Forelimb muscle (tissue), 1 donor: ENCODE measurements at places on chromosomes 2 and 18. TPM values are rescaled to one million over a fixed set of nuclear protein-coding genes. Genes with fewer than 3 reads are reported as not detected.

- no peak for DNase-seq
These were observed 42.0 kb upstream of the TMEM18 start for GRCh38 chr2:719191-719590.

Gene IKZF2
- 4.4 TPM for polyA plus RNA-seq

- DNase-seq: no peak
These were observed 1111.9 kb upstream of the GYPC start for GRCh38 chr2:125543968-125544514.

- no peak for DNase-seq
These were observed 350.5 kb downstream of the KIAA1328 start for GRCh38 chr18:37179384-37179783.

DNA sequence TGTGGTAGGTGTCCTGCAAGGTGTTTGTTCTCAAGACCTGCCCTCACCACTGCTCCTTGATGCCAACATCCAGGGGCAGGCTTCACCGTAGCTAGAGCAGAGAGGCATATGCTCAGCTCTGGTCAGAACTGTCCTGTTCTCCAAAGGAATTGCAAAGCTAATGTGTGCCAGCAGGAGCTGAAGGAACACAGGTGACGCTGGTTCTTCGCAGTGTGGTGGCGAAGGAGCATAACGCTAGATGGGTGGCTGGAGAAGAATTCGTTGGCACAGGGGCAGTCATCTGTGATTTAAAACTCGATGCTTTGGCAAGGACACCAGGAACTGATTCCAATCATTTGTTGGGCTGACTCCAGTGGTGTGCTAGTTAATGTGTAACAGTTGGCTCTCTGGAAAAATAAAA, 11.4 kb upstream of the PER2 start:
- no peak for DNase-seq

- no peak for DNase-seq
These were observed 342.5 kb upstream of the NXPH2 start for GRCh38 chr2:139122711-139123158.
